ENCODE measurements at places on chromosomes 7 and 10.

GRCh38 chr10:9814285-9814864 lies 1203.3 kb upstream of the CELF2 start:
- no peak for DNase-seq

DNA sequence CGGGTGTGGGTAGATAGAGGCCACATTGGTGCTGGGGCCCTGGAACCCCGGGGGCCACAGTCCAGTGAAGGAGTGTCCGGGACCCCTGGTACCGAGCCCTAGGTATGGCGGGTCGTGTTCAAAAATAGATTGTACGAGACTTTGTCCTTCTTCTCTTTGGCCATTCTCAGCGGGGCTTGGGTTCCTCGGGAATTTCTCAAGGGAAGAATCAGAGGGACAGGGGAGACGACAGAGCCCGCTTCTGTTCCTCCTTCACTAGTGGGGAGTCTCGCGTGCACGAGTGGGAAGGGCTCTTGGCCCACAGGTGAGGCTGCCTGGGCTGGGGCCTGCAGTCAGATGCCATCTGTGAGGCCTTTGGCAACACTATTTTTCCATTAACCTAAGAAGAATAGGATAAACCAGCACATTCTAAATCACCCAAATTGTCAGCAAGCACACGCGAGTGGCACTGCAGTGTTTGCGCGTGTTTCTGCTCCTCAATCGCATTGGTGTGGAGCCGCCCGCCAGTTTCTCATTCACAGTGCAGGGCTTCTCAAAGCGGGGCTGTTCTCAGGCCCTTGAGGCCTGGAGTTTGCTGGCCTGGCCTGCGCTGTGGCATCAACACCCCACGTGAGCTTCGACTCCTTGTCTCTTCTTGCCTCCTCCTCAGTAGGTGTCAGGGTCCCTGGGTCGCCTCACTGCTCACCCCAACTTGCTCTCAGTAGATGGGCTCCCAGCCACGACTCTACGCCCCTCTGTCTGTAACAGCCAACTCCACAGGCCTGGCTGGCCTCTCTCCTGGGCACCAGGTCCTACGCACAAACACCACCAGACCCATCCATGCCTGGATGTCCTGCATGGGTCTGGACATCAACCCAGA lies 187.6 kb upstream of the SHH start:
- no peak for DNase-seq

DNA sequence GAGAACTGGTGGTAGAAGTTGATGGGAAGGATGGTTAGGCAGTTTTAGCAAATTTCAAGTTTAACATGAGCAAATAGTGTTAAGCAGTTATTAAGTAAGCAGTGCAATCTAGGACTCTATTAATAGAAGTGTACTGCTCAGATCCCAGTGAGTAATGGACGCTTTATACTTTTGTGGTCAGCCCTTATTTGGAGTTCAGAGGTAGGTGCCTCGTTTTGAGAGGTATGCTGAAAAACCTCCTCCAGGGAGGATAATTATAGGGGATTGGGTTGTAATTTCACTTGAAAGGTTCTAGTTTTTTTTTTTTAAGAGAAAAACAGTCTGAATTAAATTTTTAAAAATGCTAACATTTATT lies 33.5 kb upstream of the CCDC7 start:
- no peak for DNase-seq

GRCh38 chr10:113681533-113682470 lies 2.1 kb downstream of the CASP7 start:
- DNase-seq = no peak

- peak; percentile 57 for DNase-seq
These were observed at the start of gene NSUN6 for GRCh38 chr10:18651324-18652007. NSUN6 (minus strand) TSS chr10:18651587; CDS start chr10:18651203, 384 bp downstream.

- peak; percentile 34 for DNase-seq
These were observed 125.6 kb downstream of the CYP26A1 start for GRCh38 chr10:93199191-93199751.

DNA sequence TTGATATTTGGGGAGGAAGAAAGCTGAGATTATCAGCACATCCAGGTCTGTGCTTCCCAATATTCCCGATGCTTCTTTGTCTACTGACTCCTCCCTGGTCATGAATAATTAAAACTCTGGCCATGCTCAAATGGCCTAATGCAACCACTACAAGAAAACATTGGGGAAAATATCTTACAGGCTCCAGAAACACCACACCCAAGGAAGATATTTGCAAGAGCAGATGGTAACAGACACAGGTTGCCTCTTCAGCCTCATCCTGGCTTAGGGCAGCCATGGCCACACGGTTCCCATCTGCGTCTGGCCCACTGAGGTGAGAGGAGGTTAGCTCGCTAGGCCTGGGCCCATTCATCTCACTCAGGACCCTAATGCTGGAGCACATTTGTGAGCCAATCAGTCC lies 108.4 kb upstream of the SDK1 start:
- no peak for DNase-seq

GRCh38 chr10:23630885-23631284 lies 192.0 kb downstream of the OTUD1 start:
- no peak for DNase-seq

- DNase-seq = no peak
These were observed 168.6 kb downstream of the NRP1 start for GRCh38 chr10:33165911-33166310.

DNA sequence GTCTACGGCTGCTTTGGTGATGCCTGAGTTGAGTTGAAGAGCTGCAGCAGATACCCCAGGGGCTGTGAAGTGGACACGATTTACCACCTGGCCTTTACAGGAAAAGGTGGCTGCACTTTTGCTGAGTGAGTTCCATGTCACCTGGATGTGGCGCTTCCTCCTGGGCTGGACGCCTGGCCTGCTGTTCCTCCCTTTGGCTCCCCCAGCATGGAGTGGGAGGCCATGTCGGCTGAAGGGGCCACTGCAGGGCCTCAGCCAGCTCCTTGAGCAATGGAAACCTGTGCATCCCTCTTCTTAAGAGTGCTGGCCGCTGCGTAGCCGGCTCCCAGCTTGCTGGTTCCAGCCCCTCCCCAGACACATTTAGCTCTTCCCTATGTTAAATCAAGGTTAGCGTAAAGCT lies 221.0 kb downstream of the GLRX3 start:
- no peak for DNase-seq

DNA sequence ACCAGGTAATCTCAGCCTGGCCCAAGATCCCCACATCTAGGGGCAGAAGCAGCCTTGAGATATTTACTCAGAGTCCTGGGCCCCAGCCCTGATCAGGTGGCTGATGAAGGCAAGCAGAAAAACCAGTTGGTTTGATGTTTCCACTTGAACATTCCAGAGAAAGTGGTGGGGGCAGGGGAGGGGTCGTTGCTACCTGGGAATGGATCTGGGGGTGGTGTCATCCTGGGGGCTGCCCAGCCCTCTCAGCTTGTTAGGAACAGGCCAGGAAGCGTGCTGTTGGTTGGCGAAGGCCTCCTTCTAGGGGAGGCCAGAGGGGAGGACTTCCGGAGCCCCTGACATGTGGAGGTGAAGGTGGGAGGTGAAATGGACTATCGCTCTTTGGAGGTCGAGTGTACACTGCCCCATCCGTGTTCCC lies 3.7 kb upstream of the ABHD11 start:
- DNase-seq = no peak

DNA sequence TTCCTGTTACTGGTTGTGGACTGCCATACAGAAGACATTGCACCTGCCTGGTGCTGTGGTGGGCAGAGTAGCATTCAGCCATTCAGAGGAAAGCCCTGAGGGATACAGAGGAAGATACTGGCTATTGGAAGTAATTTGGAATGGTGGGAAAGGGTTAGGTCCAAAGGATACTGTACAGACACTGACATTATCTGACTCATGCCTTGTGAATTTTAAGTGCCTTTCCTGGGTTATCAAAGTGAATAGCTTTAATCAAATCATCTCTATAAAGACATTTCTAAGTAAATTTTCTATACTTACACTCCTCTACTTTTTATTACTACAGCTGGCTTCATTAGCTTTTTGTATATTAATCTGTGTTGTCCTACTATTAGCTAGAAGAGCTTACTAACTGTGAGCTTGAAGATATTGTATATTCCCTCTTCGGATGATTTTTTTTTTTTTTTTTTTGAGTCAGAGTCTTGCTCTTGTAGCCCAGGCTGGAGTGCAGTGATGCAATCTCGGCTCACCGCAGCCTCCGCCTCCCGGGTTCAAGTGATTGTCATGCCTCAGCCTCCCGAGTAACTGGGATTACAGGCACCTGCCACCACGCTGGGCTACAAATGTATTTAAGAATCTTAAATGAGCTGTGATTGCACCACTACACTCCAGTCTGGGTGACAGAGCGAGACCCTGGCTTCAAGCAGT lies 186.5 kb downstream of the ADK start:
- DNase-seq = no peak

GRCh38 chr7:34991938-34992840 lies 45.1 kb downstream of the DPY19L1 start:
- no peak for DNase-seq

- peak; percentile 37 for DNase-seq
These were observed 56.5 kb upstream of the PCGF5 start for GRCh38 chr10:91163869-91164474.

- peak; percentile 29 for DNase-seq
These were observed 337.9 kb downstream of the FGFR2 start for GRCh38 chr10:121260377-121260776.

- no peak for DNase-seq
These were observed 16.2 kb downstream of the NCOA4 start for GRCh38 chr10:46014206-46014605.

GRCh38 chr10:79244841-79245504 lies 102.3 kb upstream of the PPIF start:
- DNase-seq = no peak

DNA sequence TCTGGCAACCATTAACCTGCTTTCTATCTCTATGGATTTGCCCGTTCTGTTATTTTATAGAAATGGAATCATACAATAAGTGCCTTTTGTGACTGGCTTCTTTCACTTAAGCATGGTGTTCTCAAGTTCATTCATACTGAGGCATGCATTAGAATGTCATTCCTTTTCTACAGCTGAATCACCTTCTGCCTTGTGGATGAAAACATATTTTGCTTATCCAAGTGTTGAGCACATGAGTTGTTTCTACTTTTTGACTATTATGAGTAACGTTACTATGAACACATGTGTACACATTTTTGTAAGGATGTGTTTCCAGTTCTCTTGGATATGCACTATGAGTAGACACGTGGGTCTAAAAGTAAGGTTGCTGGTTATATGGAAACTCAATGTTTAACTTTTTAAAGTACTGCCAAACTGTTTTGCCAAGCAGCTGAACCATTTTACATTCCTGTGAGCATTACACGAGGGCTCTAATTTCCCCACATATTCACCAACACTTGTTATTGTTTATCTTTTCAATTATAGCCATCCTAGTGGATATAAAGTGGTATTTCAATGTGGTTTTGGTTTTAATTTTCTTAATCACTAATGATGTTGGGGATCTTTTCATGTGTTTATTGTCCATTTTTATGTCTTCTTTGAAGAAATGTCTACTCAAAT lies 241.3 kb downstream of the FANK1 start:
- no peak for DNase-seq

DNA sequence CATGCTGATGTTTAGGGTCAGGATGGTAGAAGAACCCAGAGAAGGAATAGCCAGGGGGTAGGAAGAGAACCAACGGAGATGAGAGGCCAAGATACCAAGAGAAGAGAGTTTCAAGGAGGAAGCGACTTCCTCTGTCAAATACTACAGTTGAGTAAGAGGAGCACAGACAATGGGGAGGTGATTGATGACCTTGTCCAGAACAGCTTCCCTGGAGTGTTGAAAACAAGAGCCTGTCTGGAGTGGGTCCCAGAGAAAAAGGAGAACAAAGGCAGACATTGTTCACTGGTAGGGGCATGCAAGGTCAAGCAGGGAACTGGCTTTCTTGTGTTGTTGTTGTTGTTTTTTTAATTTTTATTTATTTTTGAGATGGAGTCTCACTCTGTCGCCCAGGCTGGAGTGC lies 9.6 kb upstream of the TRIM56 start:
- DNase-seq = no peak

GRCh38 chr10:119231654-119232053 lies 24.3 kb downstream of the GRK5 start:
- no peak for DNase-seq

DNA sequence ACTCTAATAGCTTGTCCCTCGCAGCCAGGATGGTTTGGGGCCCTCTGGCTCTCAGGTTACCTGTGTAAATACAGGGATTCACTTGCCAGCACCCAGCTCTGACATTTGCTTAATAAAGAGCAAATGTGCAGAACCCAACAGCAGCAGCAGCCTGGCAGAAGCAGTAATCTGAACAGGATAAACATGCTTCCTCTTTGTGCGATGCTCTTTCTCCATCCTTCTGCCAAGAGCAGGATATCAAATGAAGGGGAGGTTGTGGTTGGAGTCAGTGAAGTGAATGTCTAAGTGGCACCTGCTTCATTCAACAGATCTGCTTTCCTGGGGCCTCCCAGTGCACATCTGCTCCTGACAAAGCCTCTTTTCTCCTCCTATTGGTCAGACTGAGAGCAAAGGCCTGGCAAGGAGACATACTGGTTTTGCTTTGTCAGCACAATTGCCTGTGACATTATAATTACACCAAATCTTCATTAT lies 130.3 kb downstream of the NRF1 start:
- peak; percentile 7 for DNase-seq

DNA sequence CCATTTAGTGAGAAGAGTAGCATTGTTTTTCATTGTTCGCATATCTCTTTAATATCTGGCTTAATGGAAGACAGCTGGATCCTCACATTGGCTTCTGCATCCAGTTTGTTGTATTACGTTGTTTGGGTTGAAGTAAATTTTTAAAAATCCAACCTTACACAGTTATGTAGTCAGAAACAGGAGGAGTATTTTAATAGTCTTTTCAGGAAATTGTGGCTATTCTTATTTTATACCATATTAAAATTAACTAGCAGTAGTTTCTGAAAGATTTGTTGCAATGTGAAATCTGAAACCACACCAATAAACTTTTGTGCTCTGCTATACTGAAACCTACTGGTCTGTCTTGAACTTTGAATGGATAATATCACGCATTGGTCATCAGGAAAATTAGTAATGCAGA lies 27.9 kb downstream of the MYPN start:
- DNase-seq = no peak

DNA sequence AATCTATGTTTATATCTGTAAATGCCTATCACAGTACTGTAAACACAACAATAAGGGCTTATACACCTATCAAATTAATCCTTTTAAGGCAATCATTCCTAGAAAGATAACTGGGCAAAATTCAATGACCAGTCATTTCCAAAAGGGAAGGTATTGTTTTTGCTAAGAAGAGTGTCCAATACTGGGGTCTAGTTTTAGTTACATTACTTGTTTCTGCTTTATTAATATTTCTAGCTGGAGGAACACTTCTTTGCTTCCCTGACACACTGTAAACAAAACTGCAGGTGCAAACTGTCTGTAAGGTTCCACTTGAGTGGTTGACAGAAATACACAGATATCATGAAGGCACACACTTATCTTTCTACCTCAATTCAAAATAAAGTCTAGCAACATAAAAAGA lies 84.2 kb upstream of the FAM133B start:
- no peak for DNase-seq
